ENCODE measurements at places on chromosomes 12 and 14.

- DNase-seq, result no peak
These were observed 127.2 kb upstream of the MYF6 start for GRCh38 chr12:80580254-80580653.

DNA sequence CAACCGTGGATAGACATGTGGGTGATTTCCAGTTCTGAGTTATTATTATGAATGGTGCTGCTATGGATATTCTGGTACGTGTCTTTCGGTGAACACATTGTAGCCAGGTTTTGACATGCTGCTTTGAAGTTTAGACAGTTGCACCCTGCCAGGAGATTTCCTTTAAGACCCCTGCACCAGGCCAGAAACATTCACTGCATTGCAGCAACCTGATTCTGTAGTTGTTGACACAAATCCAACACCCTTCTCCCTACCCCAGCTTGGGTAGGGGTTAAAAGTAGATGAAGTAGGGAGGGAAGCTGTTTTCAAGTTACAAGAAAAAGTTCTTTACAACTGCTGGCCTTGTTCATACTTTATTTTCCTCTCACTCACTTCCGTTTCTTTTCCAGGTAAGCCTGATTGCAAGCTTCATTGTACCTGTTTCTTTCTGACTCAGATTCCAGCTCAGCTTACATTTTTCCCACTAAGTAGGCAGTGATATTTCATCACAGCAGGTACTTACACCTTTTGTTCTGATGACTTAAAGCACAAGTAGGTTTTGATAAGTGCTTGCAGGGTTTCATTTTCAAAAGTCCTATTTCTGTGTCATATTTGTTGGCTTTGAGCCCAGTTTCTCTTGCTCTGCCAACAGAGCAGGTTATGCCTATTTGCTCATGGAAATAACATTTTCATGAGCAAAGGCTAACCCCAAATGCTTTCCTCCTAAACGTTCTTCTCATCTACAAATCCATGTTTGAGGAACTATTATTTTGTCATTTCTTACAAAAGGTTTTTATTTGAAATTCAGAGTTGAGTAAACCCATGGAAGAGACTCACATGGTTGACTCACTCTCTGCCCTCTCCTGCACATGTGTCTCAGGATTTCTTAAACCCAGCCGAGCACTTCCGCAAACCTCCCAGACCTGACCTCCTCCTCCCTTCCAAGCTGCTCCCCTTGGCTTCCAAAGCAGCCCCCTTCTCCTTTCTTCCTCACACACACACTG, 12.1 kb upstream of the LTA4H start:
- no peak for DNase-seq

- DNase-seq, result peak; percentile 45
These were observed 61.6 kb upstream of the DAAM1 start for GRCh38 chr14:59126714-59127436.

- DNase-seq, result no peak
These were observed 143.1 kb upstream of the MYL2 start for GRCh38 chr12:111063295-111064026.

GRCh38 chr12:94289461-94290312, 141.3 kb downstream of the PLXNC1 start:
- no peak for DNase-seq

DNA sequence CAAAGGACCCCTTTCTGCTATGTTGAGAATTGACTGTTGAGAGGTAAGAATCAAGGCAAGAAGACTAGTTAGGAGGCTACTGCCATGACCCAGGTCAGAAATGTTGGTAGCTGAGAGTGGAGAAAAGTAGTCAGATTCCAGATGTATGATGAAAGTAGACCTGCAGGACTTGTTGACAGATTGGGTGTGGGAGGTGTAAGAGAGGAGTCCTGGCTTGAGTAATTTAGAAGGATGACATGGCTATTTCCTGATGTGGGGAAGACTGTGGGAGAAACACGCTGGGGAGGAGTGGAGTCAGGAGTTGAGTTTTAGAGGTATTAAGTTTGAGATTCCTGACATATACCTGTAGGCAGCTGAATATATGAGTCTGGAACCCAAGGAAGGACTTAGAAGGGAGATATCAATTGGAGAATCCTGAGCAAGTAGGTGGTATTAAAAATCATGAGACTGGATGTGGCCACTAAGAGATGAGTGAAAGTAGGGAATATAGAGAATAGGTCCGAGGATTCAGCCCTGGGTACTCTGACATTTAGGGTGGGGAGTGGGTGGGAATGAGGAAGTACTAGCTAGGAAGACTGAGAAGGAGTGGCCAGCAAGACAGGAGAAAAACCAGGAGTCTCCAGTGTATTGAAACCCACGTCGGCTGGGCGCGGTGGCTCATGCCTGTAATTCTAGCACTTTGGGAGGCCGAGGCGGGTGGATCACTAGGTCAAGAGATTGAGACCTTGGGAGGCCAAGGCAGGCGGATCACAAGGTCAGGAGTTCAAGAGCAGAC, 12.6 kb upstream of the DDX47 start:
- DNase-seq, result no peak

DNA sequence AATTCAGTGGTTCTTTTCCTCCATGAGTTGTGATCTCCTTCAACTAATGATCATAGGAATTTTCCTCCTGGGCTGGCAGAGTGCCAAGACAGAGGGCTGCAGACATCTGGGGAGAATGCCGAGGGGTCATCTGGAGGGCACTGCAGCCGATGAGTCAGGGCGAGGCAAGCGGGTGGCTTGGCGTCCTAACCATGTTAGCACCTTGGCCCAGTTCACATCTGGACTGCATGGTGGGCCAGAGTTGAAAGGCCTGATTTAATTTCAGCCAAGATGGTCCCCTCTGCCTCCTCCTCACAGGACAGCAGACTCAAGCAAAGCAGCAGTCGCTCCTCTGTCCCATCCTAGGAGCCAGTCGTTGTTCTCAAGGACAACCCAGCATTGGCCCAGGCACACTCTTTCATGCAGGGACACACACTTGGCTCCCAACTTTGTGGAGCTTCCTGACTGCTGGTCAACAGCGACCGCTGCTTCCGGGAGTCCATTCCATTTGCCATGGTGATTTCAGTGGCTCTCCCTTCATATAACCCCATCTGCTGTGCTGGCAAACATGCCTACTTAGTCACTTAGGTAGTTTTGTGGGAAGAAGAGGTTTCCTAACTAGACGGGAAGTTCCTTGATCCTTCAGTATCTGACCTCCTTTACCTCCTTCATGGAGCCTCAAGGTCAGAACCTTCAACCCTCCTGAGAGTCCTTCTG, 161.8 kb downstream of the TTC8 start:
- no peak for DNase-seq

- no peak for DNase-seq
These were observed 1022.9 kb downstream of the LRFN5 start for GRCh38 chr14:42629553-42629952.

DNA sequence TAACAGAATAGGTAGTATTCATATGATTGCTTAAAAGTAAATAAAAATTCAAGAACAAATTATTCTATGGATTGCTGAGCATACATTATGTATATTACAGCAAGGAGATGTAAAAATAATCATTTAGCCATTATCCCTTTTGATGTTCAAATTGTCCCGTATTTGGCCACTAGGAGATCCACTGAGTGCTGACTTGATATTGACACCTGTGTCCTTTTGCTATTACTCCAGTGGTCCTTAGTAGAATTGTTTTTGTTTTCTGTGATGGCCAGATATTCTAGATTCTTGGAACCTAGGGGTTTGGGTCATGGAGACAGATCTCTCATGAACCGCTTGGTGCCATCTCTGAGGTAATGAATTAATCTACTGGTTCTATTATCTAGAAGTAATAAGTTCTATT, 16.8 kb downstream of the ERO1A start:
- DNase-seq, result no peak

GRCh38 chr12:90690120-90690519, 264.9 kb downstream of the CCER1 start:
- DNase-seq, result no peak

DNA sequence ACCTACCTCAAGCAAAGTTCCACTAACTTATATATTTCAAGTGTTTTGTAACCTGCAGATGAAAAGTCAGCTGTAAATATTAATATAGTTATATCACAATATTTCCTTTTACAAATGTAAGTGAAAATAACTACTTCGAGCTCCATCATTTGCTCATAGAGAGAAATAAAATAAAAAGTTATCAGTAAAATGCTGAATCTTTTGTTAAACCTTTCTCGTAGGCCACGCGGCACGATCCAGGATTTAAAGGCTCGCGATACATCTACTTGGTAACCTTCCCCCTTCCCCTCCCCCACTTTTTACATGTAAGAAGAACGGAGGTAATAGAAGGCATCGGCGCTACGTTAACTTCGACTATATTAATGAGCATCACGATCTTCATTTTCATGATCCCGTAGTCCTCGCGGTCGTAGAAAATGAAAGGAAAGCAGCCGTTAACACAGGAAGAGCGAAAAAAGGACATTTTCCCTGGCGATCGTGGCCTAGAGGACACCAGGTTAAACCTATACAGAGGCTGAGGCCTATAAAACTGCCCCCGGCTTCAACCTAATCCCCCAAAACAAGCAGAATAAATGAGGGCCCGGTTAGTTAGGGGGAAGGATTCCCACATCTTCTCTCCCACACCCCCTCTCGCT, 508 bp downstream of the HNRNPC start:
- no peak for DNase-seq

DNA sequence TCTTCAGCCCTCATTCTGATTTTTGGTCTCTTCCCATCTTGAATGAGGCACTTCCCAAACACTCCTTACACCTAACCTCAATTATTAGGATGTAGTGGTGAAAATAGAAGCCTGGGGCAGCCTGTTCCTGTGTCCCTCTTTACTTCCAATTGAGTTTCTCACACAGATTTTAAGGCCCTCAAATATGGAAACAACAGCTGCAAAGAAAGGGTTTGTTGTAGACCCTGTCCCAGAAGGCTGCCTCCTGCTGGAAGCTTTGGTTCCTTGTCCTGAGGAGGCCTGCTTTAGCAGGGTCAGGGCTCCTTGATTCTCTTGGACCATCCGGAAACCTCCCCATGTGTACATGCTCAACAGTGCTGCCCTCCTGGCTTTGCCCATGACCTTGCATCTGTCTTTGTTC, 101.3 kb downstream of the TGFB3 start:
- DNase-seq, result no peak

DNA sequence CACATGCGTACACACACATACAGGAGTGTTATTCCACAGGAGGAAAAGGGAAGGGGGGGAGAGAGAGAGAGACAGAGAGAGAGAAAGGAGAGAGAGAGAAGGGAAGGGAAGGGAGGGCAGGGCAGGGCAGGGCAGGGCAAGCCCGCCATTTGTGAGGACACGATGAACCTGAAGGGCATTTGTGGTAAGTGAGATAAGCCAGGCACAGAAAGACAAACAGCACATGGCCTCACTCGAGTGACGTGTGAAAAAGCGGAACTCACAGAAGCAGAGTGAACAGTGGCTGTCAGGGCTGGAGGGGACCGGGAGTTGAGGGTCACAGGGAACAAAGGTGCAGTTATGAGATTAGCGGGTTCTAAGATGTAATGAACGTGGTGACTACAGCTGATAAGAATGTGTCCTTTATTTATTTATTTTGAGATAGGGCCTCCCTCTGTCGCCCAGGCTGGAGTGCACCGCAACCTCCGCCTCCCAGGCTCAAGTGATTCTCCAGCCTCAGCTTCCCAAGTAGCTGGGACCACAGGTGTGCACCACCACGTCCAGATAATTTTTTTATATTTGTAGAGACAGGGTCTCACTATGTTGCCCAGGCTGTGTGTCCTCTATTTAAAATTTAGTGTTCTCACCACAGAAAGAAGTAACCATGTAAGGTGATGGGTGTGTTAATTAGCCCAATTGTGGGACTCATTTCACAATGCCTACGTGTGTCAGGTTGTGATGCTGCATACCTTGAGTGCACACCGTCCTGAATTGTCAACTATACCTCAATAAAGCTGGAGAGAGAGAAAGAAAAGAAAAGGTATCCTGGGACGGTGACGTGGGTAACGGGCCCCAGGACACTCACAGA, 18.7 kb upstream of the FBRSL1 start:
- DNase-seq, result peak; percentile 66

GRCh38 chr12:68389305-68389704, 57.1 kb upstream of the MDM1 start:
- DNase-seq, result no peak

DNA sequence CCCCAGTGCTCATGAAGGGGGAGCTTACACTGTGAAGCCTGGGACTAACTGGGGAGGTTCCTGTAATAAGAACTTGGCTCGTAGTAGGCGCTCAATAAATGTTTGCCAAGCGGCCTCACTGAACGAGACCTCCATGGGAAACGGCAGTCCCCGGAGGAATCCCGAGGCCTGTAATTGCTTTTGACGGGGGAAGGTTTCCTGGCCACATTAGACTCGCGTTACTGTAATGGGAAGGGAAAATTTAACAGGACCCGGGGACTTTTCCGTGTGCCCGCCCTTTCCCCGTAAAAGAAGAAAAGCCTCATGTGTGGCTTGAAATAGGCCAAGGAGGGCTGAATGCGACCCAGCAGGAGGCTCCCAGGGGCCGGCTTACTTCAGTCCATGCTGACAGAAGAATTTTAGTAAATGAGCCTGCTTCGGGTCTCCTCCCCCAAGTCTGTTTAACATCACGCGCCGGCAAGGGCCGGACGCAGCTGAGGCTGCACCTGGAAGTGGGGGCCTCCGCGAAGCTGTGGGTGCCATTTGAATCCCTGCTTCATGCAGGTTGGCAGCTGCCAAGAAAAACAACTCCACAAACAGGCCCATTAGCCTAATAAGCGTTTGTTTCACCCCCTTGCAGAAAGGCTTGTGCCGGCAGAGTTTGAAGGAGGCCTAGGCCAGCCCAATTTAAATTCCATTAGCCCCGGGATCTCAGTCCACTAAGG, 39.8 kb upstream of the PWP1 start:
- no peak for DNase-seq

- DNase-seq, result no peak
These were observed 38.4 kb downstream of the MLXIP start for GRCh38 chr12:122116707-122117535.

GRCh38 chr12:131458931-131459772, 251.7 kb upstream of the SFSWAP start:
- no peak for DNase-seq

DNA sequence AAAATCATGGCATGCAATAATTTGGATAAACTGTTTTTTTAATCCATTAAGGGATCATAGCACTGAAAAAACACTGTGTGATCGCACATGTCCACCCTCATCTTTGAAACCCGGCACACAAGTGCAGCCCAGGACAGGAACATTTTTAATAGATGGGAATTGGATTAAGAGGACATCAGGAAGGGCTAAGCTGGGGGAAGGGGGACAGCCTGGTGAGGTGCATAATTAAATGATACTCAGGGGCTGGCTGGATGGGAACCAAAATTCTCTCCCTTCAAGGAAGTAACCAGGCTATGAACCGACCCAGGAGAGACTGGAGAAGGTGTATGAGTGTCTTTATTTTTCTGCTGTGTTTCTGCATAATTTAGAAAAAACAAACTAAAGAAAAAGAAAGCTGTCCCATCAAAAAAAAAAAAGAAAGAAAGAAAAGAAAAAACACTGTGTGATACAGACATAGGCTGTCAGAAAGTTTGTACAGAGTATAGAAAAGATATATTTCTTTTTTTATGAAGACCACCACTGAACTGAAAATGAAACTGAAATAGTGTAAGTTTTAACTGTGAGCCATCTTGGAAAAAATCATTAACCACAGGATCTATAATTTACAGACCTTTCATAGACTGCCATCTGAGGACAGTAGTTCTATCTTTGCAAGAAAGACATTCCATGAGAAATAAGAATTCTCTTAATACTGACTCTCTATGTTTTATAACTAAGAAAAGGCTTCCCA, 75.1 kb upstream of the SLC38A4 start:
- no peak for DNase-seq

All from KG1 (cell line).